NCI-H2029 (cell line): ENCODE measurements at places on chromosomes 1 and 21.
A peak's percentile ranks its signal among the peaks of the same experiment; 100 is the strongest.

DNA sequence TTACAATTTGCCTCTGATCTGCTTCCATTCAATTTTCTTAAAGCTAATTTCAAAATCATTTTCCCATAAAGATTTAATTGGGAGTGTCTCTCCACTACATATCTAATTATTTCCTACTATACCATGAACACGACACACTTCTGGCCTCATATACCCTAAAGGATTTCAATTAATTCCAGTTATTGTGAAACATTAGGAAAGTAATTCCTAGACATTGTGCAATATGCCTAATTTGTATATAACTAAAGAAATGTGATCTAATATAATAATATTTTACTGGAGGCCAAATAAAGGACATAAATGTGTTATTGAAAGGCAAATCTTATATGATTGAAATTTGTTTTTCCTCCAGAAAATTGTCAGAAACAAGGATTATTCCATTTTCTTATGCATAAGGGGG, 727.2 kb upstream of the ADGRL2 start:
- no peak for DNase-seq

DNA sequence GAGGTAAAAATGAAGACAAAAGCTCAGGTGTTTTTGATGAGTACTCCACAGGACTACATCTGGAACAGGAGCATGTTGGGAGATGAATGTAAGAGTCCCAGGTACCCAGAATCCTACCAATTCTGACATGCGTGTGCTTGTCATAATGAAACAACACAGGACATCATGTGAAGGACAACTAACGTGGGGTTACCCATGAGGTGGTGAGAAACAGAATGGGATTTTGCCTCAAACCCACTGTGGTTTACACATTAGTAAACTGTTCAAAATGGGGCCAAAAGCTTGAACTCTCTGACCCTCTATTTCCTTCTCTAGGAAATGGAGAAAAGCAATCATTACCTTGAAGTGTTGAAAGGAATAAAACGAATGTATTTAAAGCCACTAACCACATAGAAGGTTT, 266.2 kb downstream of the RGS7 start:
- DNase-seq: no peak

DNA sequence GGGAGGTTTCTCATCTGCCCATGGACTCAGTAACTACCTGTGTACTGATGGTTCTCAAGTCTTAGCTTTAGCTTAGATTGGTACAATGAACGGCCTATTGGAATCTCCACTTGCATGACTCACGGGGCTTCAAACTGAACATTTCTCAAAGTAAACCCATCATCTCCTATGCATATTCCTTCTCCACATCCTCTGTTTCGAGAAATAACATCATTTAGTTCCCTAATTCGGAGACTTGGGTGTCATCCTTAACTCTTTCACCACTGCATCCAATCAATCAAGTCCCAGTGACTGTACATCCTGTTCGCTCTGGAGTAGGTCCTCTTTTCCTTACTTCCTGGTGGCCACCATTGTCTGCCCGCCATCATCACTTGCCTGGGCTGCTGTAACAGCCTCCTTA, 55.8 kb downstream of the LGR6 start:
- DNase-seq: no peak

- DNase-seq: no peak
Observed at GRCh38 chr1:172917972-172918371, 132.8 kb downstream of the TNFSF18 start.

GRCh38 chr1:1232208-1232795, at the start of gene B3GALT6:
Gene B3GALT6, plus strand, starts transcription at chr1:1232237. Its CDS starts 42 bp downstream, at chr1:1232279.
- DNase-seq: no peak

- no peak for DNase-seq
Observed at GRCh38 chr1:231384696-231385415, 37.2 kb downstream of the EGLN1 start.

GRCh38 chr1:95247607-95248006, 13.6 kb downstream of the RWDD3 start:
- no peak for DNase-seq

GRCh38 chr1:162562470-162562828, 927 bp downstream of the UAP1 start:
- no peak for DNase-seq

GRCh38 chr1:219331424-219331823, 157.7 kb downstream of the LYPLAL1 start:
- peak; percentile 58 for DNase-seq

GRCh38 chr1:159152031-159152430, 19.4 kb upstream of the CADM3 start:
- DNase-seq: no peak

GRCh38 chr1:176416777-176417176, 46.2 kb upstream of the PAPPA2 start:
- no peak for DNase-seq

DNA sequence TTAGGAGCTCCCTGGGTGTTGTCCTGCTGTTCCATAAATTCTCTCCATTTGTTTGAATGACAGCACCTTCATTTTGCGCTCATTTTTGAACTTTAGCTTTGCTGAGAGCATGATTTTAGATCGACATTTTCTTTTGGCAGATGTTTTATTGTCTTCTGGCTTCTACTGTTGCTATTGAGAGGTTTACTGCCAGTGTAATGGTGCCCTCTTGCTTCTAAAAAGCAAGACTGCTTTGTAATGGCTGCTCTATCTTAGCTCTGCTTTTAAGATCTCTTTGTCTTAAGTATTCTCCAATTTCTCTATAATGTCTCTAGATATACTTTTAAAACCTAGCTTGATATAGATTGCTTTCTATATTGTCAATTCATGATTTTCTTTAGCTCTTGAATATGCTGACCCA, 27.8 kb downstream of the THEM4 start:
- DNase-seq: no peak

GRCh38 chr1:55827350-55827749, 612.2 kb upstream of the USP24 start:
- DNase-seq: no peak

DNA sequence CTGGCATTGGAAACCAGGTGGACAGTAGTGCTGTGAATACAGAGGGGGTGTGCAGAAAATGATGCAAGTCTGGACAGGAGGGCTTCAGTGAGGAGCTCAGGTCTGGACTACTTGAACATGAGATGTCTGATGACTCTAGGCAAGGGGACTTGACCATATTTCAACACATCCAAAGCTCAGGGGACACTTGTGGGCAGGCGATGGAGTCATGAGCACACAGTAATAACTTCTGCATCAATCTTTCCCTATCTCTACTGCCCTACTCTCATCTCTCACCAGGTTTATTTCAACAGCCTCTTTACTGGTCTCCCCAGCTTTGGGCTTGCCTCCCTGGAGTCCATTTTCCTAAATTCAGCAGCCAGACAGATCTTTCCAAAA, 21.9 kb downstream of the FMO2 start:
- DNase-seq: no peak

- DNase-seq: no peak
Observed at GRCh38 chr1:12296623-12297022, 66.8 kb downstream of the VPS13D start.

DNA sequence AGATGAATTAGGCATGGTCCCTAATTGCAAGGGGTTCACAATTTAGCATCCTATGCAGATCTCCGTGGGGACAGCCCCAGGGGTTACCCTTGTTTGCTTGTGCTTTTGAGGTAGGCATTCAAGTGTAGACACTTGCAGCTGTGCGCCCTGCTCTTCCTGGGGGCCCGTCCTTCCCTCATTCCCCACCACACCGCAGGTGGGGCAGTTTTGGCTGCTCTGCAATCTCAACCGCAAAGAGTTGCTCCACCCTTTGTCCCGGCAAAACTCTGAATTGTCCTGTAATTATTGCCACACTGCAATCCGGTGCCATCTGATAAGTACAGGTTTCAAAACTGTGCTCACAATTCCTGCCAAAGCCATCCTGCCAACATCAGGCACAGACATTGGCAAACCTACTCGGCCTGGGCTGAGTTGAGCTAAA, 65.4 kb upstream of the LYST start:
- no peak for DNase-seq

DNA sequence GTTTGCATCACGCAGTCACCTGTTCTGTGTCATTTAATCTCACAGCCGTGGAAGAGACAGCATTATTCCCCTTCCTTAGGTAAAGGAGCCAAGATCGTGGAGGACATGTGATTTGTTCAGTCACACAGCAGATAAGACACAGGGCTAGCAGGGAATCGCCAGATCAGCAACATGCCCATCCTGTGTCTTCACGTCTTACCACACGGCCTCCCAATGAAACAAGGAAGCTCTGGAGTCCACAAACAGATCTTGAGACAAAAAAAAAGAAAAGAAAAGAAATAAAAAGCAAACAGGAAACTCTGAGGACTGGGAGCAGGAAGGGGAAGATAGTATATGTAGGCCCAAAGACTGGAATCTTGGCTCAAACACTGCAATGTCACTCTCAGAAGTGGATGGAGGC, 155.3 kb downstream of the ADSS2 start:
- no peak for DNase-seq

DNA sequence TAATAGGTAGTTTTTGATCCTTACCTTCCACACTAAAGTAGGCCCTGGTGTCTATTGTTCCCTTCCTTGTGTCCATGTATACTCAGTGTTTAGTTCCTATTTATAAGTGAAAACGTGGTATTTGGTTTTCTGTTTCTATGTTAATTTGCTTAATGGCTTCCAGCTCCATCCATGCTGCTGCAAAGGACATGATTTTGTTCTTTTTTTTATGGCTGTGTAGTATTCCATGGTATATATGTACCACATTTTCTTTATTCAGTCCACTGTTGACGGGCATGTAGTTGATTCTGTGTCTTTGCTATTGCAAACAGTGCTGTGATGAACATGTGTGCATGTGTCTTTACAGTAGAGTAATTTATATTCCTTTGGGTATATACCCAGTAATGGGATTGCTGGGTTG, 20.8 kb downstream of the PRCC start:
- no peak for DNase-seq

DNA sequence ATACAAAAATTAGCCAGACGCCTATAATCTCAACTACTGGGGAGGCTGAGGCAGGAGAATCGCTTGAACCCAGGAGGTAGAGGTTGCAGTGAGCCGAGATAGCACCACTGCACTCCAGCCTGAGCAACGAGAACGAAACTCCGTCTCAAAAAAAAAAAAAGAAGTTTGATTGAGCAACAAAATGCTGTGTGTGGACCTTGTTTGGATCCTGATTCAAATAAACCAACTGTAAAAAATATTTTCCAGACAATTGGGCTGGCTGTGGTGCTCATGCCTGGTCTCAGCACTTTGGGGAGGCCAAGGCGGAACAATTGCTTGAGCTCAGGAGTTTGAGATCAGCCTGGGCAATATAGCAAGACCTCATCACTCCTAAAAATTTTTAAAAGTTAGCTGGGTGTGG, 16.8 kb downstream of the PTAFR start:
- no peak for DNase-seq

- DNase-seq: no peak
Observed at GRCh38 chr1:157477419-157477818, 74.9 kb downstream of the FCRL5 start.

DNA sequence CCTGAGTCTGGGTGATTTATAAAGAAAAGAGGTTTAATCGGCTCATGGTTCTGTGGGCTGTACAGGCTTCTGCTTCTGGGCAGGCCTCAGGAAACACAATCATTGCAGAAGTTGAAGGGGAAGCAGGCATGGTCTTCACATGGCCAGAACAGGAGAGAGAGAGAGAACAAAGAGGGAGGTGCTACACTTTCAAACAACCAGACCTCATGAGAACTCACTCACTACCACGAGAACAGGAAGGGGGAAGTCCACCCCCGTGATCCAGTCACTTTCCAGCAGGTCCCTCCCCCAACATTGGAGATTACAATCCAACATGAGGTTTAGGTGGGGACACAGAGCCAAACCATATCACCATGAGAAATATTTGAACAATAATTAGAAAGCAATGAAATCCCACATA, 222.9 kb downstream of the FAM72C start:
- DNase-seq: no peak
